Stimulated activated CD8-positive, alpha-beta memory T cell treated with anti-CD3 and anti-CD28 coated beads, Interleukin-12 subunit alpha, Interleukin-12 subunit beta, amount 100 ng/mL, for 4 hours (primary cell): ENCODE measurements at places on chromosomes 7 and 10.
A peak's percentile ranks its signal among the peaks of the same experiment; 100 is the strongest.

DNA sequence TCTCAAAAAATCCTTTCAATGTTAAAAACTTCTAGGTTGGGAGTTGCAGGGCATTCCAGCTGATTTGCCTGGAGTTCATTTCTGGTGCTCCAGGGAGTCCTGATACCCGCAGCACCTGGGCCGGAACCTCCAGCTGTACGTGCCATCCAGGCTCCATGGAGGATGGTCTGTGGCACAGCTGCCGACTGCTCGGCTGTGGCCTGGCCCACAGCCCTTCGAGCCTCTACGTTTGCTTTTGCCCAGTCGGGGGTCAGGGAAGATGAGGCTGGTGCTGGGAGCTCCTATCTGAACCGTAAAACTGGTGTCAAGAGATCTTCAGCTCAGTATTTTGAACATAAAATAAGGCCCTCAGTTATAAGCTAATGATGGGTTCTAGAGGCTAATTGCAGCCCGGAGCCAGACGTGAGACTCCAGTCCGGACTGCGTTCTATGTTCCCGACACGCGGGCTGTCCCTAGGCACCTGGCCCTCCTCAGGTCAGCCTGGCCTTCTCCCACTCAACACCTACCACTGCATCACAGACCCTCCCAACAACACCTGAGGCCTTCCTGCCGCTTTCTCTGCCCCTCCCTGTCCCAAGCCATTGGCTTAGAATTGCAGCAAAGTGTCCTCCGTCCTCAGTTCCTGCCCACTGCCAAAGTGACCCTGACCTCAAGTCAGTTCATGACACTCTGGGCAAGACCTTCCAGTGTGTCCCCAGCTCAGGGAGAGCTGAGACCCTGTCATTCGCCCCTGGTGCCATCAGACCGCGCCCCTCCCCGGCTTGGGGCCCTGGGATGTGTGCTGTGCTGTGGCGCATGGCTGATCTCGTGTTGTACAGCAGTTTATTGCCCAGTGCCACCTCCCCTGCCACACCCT, 64.2 kb upstream of the DNAJB6 start:
- DNase-seq: no peak

- no peak for DNase-seq
Observed at GRCh38 chr10:126199221-126199998, 188.9 kb downstream of the ADAM12 start.

DNA sequence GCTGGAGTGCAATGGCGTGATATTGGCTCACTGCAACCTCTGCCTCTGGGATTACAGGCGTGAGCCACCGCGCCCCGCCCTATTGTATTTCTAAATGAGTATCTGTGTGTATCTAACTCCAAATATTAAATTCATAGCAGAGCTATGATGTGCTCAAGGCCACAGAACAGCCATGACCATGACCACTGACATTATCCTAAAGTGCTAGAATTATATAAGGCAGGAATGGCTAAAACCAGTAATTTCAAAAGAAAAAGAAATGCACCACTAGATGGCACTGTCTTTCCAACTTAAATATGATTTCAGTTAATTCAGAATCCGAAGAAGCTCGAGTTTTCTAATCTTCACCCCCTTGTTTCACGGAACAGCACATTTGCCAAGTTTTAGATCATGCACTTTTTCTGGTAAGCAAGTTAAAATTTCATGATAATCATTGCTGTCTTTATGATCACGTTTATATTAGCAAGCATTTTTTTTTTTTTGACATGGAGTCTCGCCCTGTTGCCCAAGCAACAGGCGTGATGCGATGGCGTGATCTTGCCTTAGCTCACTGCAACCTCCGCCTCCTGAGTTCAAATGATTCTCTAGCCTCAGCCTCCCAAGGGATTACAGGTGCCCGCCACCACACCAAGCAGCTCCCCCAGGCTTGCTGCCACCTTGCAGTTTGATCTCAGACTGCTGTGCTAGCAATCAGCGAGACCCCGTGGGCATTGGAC, 65.3 kb downstream of the OR13A1 start:
- DNase-seq: no peak

- peak; percentile 1 for DNase-seq
Observed at GRCh38 chr10:27319752-27320431, 79.3 kb upstream of the ACBD5 start.

DNA sequence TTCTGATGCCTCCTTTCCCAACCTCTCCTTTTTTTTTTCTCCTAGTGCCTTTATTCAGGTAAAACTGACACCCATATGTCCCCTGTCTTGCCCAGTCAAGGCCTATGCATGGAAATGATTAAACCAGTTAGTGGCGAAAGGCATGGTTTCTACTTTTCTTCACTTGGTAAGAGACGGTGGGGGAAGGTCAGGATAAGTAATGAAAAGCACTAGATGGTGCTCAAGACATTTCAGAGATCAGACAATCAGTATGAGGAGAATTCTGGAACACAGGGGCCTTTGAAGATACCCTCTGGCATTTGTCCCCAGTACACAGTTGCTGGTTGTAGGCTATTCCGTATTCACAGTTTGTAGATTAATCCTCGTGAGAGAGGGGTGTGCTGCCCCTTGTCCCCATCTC, 121.2 kb downstream of the RTKN2 start:
- no peak for DNase-seq

DNA sequence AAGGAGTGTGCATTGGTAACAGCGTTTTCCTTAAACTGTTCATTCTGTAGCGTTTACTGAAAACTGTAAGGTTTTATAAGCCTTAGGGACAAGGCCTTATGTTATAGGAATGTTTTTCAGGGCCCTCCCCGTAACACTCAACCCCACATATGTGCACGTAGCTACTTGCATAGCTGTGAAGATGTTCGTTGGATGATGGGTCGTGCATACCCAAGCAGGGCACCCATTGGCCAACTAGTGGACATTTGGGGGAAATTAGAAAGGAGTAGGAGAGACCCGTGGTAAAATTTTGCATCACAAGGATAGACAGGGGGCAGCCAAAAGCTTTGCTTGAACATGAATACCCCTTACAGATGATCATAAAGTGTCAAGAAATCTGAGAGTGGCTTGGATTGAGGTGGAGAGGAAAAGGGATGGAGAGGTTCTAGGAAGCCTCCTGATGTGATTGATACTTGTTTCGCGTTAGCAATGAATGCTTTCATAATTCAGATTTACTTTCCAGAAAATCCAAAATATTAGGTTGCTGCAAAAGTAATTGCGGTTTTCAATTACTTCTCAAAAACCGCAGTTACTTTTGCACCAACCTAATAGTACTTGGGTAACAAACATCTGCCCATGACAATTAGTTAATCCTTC, 878 bp downstream of the SEC61A2 start:
- DNase-seq: no peak

DNA sequence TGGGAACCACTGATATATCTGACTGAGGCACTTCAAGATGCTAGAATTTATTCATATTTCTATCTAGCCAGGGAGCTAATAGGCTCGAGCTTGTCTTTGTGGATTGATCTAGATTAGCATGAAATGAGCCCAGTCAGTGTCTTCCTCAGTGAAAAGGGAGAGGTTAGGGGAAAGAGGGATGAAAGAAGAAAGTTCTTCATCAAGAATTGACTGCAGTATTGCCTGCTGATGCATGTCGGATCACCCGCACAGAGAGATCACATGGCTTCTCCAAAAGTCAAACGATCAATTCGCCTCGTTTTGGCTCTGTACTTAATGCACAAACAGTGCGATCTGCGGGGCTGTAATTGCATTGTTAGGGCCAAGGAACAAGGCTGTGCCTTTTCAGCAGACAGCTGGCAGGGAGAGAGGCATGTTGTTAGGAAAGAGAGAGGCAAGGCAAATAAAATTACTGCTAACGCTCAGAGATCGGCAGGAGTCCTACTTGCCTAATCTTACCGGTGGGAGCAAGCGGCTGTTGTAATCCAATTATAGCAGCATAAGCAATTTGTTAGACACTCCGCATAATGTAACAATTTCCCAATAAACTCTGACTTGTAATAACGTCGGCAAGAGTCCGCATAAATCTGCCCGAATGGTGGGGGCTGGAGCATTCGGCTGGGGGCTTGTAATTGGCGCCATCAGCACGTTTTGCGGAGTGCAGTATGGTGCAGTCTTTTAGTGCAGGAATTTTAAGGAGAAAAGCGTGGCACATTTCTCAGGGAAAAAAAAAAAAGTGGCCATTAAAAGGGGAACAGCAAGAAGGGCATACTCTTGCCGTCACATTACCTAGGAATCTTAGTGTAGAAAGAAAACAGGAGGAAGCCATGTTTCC, 102.1 kb downstream of the POLL start:
- DNase-seq: no peak

GRCh38 chr7:95531605-95532219, 46.0 kb downstream of the ASB4 start:
- no peak for DNase-seq

DNA sequence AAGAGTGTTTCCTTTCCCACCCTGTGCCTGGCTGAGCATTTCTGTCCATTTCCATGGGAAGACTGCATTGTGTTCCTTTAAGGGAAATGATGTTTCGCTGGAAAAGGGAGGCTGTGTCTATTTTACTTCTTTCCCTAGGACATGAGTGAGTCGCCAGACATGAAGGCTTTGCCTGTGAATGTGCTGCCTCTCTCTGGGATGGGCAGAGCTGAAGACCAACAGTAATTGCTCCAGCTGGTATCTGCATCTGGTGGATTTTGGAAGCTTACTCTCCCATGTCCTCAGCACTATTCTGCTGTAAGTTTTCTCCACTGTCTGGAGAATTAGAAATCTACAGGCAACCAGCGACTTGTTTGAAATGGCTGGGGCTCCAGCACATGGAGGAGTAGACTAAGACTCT, 264.6 kb upstream of the BMPER start:
- no peak for DNase-seq

- peak; percentile 11 for DNase-seq
Observed at GRCh38 chr7:27661811-27662489, 733 bp downstream of the HIBADH start.

DNA sequence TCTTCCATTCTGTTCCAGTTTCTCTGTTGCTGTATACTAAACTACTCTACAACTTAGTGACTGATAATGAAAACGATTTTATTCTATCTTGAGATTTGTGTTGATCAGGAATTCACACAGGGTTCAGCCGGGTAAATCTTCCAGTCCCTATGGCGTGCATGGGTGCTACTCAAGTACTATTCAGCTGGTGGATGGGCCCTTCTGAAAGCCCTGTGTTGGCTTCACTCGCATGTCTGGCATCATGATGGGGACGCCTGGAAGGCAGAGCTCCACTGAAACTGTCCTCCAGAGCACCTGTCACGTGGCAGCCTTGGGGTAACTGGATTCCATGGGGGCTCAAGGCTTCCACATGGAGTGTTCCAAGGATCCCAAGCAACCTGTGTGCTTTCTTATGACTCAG, 86.0 kb upstream of the ZMIZ1 start:
- DNase-seq: no peak

DNA sequence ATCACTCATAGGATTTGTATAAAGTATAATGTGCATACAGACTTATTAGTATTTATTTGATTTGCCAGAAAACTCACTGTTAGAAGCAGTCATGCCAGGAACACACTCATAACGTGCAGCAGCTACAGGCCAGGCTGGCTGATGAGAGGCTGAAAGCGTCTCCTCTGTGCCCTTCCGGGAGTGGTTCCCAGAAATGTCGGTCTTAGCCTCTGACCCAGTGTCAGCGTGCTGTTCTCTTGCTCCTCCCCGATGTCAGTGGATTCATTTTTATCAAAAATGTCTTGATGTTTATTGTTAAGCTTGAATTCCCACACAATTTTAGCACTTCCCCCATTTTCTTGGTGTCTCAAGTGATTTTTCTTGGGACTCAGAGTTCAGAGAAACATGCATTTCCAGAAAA, 33.3 kb upstream of the GARS1 start:
- no peak for DNase-seq

DNA sequence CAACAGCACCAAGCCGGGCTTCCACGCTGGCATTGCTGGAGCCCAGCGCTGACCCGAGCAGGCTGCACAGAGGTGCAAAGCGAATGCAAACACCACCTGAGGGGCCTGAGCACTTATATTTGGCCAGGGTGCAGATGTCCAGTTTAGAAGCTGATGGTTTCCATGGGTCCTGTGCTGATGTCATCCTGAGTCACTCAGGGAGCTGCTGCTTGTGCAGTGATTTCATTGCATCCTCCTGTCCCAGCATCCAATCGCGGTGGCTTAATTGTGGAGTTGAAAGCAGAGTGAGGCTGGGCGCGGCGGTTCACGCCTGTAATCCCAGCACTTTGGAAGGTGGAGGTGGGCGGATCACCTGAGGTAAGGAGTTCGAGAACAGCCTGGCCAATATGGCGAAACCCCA, 410.2 kb upstream of the KLF6 start:
- DNase-seq: no peak

DNA sequence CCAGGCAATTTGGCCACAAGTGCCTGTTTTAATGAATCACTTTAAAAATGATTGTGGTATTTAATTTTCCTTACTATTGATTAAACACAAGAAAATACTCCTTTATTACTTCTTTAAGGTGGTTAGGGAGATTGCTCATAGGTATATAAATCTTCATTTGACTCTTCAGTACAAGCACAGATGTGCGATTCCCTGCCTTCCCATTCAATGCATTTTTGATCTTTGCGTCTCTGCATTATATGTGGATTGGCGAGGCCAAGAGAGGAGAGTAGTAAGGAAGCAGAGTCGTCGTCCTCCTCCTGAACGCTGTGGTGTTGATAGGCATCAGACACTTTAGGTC, 683.7 kb downstream of the LRMDA start:
- no peak for DNase-seq

GRCh38 chr7:141640239-141640840, 61.6 kb downstream of the DENND11 start:
- no peak for DNase-seq
